ENCODE measurements at places on chromosomes 4 and X.

DNA sequence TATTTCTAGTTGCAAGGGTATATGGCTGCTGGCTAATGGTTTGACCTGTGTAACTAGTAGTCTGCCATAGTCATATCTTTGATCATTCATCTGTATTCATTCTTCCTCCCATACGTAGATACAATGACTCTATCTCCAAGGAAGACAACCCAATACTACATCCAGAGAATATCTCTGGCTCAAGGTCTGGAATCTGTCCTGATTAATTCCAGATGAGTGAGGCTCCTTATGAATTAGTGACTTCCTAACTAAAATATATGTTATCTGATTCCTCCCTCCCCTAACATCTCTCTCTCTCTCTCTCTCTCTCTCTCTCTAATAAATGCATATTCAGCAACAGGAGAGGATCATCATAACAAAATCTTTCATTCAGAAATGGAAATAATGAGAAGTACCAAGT, 641.5 kb downstream of the FAT4 start:
- no peak for DNase-seq

- DNase-seq: no peak
Observed at GRCh38 chrX:17656556-17656955, 80.7 kb upstream of the SCML1 start.

DNA sequence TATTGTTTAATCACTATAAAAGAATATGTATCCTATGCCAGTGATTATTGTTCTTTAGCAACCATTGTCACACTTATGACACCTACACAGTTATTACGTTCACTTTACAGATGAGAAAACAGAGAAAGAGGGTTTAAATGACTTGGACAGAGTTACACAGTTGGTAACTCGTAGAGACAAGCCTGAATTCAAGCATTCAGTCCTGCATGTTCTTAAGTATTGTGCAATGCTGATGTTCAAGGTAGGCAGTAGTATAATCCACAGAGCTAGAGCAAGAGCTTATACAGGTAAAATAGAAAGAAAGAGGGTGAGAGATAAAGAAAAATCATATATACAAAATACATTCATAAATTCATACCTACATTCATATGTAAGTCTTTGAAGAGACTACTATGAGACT, 249.8 kb upstream of the ANXA10 start:
- DNase-seq: no peak

DNA sequence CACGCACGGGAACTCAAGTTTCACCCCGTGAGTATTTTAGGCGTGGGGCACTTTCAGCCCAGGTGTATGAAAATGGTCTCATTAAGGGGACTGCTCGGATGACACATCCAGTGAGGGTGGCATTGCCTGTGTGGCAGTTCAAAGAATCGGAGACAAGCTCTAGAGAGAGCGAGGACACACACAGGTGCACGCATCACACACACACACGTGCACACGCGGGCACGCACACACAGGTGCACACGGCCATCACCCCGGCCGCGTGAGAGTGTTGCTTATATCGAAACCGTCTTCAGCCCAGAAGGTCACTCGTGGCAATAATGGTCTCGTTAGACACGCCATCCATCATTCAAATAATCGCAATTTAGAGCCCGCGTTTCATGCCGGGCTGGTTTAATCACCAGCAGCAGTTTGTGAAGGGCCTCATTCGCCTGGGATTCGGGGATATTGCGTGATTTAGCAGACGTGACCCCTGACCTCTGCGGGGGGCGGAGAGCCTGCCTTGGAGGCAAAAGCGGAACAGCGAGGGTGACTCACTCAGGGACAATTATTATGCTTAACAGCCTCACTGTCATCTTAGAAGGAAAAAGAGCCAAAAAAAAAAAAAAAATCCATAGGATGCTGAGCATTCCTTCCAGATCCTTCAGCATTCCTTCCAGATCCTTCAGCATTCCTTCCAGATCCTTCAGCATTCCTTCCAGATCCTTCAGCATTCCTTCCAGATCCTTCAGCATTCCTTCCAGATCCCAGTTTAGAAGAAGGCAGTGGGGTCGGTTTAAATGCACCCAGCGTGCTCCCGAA, 89.4 kb upstream of the PPP2R3B start:
- DNase-seq: no peak

DNA sequence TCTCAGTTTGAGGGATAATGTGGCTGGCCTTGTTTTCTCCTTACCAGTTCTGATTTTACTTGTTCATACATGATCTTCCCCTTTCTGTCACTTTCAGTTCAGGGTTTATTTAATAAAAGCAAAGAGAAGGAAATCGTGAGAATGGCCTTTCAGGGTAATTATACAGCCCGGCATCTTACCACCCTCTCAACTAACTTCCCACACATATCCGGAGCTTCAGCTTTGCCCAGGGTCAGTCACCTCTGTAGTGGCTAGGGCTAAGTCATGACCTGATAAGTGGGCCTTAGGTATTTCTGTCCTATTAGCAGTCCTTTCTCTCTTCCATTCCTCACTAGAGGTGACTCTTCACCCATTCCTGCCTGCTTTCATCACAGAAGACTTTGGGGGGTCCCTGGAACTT, 15.8 kb downstream of the TRPC5 start:
- DNase-seq: no peak

DNA sequence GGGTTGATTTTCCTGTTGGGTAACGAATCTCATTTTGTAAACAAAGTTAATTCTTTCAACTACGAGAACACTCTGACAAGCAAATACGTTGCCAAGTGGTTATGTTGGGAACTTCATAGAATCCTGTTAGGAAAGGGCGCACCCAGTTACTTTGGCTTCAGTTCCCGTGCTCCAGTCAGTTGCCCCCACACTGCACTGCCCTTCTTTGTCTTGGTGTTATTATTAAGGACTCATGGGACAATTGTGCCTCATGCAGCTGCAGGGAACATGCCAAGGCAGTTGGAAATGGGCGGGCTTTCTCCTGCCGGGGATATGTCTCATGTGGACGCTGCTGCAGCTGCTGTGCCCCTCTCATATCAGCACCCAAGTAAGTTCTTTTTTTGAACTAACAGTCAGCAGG, 28.9 kb downstream of the OFD1 start:
- no peak for DNase-seq

GRCh38 chr4:135192751-135193535, 991.4 kb upstream of the PABPC4L start:
- DNase-seq: no peak

GRCh38 chr4:13176741-13177142, 307.4 kb downstream of the RAB28 start:
- no peak for DNase-seq

DNA sequence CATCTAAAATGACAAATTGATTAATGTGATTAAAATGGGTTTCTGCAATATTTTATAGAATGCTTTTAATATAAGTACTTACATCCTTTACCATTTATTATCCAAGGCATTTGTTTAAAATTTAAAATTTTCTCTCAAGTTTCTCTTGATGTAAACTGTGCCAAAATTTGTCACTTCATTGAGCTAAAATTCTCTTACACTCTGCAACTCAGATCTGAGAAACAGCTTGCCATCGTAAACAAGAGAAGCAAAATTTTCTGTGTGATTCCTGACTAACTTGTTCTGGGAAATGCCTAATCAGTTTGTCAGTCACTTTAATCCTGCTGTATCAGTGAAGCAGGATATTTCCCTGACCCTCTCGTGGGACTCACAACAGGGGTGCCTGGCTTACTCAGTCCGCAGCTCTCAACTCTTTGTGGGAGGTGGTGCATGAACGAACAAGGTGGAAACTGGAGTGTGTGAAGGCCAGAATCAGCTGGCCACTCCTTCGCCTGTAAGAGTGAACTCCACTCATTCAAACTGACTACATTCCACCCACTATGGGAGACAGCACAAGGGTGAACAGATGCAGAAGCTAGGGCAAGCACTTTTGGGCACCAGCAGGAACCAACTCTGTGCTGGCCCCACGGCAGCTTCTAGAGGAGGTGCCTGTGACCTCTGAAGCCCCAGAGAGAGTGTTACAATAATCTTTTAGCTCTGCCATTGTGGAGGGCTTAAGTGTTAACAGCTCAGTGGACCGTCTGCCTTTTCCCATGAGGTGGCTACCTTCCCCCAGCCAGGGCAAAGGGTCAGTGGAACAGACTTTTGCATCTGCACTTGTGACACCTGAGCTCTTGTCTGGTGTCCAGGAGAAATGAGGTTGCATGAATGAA, 349.4 kb downstream of the FAT4 start:
- no peak for DNase-seq

GRCh38 chrX:133630362-133630761, 215.1 kb upstream of the GPC4 start:
- no peak for DNase-seq

DNA sequence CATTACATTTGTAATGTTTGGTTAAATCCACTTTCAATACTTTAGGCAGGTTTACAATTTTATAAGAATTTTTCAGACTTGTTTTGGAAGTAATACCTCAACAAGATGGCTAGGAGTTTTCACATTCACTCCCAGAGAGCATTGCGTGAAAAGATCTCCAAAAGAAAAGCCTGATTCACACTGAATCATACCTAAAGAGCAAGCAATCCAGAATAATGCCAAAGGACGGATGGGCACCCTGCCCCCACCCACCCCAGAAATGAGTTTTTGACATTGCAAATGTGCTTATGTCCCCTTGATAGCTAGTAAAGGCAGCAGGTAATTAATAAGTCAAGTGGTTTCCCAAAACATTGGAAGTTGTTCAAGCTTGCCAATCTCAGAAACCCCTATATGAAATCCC, 557.7 kb upstream of the TENM3 start:
- no peak for DNase-seq

DNA sequence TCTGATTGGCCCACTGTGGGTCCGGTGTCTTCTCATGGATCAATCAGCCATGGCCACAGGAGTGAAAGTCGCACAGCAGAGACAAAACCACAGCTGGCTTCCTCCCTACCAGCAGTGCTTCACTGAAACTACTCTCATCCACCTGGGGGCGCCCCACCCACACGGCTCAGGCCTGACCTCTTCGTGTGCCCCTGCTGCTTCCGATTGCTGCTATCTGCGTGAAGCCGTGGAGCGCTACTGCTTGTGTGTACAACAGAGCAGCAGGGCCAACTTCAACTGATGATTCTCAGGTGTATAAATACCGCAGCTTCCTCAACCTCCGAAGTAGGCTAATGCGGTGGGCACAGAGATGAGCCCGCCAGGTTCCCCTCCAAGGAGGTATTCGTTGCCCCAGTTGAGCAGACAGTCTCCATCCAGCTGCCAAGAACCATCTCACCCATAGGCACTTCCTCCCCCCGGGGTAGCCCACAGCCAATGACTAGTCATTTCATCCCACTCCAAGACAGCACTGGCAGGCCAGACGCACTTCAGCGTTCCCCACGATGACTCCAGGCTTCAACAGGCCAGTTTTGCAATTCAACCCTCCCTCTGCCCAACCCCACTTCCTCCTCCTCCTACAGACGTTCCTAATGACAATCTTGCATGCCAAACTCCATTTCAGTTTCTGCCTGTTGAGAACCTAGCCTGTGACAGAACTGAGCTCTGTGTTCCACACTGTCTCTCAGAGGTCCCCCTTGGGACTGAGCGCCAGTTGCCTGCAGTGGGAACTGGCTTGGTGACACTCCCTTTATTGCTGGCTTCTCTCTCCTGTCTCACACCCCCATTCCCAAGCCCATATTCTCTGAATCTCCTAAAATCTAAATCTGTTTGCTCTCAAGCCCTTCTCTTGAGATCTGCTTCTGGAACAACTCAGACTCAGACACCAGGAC, 41.3 kb upstream of the ATP6AP2 start:
- DNase-seq: peak; percentile 67

Data from GF-D8 (cell line).